ENCODE measurements at places on chromosomes 1 and 21.

- DNase-seq: no peak
Measured at GRCh38 chr1:93616221-93616995, 65.2 kb downstream of the BCAR3 start.

GRCh38 chr1:16051039-16051438 lies 7.5 kb downstream of the CLCNKB start:
- no peak for DNase-seq

GRCh38 chr1:114352797-114353196 lies 158.2 kb downstream of the TRIM33 start:
- DNase-seq: no peak

DNA sequence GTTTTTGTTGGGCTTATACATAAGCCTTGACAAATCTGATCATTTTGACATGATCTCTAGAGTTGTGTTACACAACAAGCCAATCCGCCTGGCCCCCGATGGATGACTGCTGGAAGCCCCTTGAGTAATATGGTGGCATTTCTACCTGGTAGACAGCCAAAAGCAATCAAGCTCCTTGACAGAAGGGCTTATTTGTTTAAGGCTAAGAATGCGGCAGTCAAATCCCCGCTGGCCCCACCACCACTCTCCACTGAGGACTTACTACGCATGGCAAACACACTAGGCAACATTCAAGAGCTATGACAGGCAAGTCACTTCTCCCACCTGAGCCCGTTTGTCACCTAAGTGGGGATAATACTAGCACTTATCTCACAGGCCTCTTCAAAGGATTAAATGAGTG lies 33.4 kb upstream of the C1orf198 start:
- no peak for DNase-seq

DNA sequence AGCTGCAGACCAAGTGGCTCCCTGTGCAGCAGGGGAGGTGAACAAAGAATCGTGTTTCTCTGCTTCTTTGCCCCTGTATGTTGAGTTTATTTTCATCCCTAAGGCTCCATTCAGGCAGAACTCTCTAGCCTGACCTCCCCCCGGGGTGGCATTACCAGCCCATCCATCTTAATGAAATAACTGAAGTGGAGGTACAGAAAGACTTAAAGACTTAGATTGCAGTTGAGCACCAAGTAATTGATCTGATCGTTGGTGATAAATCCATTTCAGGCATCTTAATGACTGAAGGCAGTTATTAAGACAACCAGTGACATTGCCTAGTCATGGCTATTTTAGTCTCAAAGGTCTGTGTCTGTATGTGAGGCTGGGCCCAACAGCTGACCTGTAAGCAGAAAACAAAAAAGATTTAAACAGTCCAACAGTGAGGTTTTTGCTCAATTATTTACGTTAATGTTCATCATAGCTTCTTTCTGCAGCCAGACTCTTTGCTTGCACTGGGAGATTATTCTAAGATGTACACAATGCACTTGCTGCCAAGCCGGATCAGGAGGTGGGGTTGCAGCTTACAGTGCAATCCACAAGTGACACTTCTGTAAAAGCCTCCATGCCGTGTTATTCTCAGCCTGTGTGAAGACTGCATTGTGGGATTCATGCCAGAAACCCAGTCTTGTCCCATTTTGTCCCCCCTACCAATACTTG lies 363.0 kb upstream of the DUSP10 start:
- no peak for DNase-seq

DNA sequence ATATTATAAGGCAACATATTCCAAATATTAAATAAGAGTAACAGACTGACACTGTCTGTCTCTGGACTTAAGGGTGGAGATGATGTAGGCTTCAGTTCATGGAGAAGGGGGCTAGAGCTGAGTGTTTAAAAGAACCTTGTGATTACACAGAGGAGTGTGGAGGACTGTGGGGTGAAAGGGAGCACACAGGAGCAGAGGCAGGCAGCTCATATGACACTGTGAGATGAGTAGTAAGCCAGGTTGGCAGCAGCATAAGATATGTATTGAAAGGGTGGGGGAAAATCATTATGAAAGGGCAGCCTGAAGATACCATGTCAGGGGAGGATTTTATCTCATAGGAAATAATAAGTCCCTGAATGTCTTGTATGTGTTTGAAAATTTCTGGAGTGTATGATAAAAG lies 104.5 kb downstream of the AK5 start:
- no peak for DNase-seq

DNA sequence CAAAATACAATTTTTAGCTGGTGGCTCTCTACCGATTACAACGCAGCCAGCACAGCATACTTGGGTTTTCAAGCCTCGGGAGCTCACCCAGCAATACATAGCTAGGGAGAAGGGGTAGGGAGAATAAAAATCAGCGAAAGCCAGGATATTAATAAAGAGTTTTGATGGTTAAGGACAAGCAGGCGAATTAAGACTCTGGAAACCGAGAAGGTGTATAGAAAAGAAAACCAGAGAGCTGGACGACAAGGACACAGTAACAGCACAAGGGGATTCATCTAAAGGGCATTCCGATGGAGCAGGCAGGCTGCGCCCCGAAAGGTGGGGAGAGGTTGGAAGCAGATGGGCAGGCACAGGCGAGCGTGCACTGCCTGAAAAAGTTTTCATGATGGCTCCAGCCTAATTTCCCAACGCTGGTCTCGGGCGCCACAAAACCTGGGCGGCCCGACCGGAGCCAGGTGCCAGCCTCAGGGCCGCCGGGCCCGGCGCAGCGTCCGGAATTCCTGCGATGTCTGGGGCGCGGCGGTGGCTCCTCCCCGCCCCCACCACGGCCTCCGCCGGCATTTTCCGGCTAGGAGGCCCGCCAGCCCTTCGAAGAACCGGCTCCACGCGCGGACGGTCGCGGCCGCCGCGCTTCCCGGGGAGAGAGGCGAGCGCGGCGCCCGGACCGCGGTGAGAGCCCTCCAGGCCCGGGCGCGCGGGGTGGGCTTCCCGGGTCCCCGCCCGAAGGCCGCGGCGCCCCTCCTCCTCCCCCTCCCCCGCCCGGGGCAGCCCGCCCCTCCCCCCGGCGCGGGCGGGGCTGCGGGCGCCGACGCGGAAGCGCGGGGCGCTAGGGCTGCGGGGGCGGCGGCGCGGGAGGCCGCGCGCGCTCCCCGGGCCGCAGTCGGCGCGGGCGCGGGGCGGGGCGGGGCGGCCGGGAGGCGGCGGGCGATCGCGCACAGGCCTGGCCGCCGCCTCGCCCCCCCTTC lies 774 bp upstream of the DYRK1A start:
- DNase-seq: no peak

DNA sequence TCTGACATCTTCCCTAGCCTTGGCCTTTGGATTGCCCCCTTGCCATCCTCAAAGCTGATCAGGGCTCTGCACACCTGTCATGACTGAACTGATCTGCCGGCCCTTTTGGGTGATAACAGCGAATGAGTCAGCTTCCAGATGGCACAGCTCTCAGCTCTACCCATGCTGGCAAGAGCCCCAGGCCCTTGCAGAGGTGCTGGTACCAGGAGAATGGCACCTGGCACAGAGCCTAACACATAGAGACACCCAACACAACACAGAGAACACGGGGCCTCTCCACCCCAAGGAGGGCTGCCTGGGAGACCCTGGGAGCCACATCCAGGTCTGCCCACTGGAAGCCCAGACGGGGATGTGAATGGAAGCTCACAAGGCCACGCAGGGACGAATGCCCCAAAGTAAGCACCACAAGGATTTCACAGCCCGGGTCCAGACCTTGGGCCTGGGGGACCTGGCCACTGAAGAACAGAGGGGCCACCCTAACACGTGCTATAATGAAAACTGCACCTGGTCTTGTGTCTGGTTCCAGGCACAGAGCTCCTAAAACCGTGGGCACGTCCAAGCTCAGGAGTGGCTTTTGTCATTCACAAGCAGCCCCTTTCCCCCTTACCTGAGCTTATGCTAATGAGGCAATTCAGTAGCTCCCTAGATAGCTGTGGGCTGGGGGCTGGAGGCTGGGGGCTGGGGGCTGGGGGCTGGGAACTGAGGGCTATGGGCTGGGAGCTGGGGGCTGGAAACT lies 160.5 kb downstream of the NPHP4 start:
- DNase-seq: no peak

GRCh38 chr1:221664253-221664652 lies 77.6 kb downstream of the DUSP10 start:
- DNase-seq: no peak

DNA sequence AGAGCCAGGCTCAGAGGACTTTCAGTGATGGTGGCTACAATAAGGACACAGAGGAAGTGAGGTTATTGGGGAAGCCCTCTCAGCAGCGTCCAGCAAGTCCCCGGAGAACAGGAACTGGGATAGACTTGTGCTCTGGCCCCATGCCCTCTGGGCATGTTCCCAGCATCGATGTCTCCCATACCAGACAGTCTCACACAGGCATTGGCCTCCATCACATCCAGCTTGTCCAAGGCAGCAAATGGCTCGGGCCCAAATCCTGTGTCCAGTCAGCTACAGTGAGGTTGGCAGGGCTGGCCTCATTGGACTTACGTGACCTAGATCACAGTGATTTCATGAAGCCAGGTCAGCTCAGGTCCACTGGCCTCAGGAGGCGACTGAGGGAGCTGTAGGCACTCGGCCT lies 19.6 kb upstream of the TMEM54 start:
- DNase-seq: no peak

- no peak for DNase-seq
Measured at GRCh38 chr1:19505693-19506457, 20.5 kb upstream of the CAPZB start.

- peak; percentile 2 for DNase-seq
Measured at GRCh38 chr1:40462956-40463590, 12.8 kb downstream of the ZFP69B start.

- DNase-seq: no peak
Measured at GRCh38 chr1:33260439-33260838, 4.1 kb downstream of the ZNF362 start.

GRCh38 chr1:43454270-43455011 lies 710 bp upstream of the HYI start:
- peak; percentile 74 for DNase-seq

GRCh38 chr1:107707111-107707510 lies 257.9 kb downstream of the VAV3 start:
- no peak for DNase-seq

DNA sequence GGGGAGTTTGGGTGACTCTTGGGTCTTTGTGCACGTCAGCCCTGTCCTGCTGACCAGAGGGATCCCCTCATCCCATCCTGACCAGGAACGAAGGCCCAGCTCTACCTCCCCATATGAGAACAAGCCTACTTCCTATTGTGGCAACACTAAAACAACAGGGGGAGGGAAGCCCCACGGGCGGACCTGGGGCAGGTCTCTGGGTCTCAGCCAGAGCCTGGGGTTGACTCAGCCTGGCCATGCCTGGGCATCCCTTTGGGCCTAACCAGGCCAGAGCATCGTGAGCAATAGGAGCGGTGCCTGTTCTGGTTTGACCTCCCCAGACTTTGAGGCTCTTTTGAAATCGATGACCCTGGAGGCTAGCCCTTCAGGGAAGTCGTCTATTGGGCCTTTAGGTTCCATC lies 16.8 kb downstream of the RPS6KA1 start:
- DNase-seq: no peak

GRCh38 chr1:198174297-198174696 lies 17.5 kb downstream of the NEK7 start:
- no peak for DNase-seq

- no peak for DNase-seq
Measured at GRCh38 chr1:231781892-231782291, 155.3 kb downstream of the DISC1 start.

DNA sequence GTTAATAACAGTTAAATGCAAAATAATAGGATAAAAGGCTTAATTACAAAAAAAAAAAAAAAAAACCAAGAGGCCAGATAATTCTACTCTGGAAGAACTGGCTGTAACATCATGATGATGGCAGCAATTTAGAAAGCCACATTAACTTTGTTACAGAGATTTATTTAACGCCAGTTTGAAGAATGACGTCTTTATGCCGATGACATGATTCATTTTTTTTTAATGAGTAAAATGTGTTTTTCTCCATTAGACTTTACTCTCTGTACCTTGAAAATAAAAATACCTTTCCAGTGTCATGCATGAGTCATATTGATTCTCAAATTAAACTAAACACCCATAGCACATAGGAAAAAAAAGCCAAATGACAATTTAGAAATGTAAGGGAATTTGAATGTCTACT lies 226.1 kb downstream of the RGS7 start:
- no peak for DNase-seq

DNA sequence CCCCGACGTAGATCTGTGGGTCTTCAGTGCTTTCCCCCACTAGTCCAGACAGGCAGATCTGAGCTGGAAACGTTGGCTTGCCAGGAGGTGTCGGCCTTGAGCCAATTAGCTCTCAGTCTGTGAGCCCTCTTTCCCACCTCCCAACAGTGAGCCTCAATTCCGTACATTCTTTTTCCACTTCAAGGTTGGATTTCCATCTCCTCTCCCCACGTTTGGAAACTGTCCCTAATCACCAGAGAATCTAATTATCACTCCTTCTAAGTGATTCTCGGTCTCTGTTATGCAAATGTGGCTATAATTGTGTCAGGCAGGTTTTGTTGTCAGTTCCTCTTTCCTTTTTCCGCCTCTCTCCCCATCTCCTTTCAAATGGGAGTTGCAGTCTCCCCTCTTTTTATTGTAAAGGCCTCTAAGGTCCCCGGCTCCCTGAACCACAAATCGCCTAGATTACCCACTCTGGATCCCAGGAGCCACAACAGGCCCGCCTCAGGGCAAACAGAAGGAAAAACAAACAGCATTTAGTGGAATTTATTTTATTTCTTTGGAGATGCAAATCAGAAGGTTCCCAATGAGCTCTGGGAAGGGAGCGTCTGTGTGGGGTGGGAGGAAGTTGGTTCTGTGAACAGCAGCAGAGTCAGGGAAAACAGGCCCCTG lies 29.4 kb upstream of the LRRN2 start:
- DNase-seq: no peak

DNA sequence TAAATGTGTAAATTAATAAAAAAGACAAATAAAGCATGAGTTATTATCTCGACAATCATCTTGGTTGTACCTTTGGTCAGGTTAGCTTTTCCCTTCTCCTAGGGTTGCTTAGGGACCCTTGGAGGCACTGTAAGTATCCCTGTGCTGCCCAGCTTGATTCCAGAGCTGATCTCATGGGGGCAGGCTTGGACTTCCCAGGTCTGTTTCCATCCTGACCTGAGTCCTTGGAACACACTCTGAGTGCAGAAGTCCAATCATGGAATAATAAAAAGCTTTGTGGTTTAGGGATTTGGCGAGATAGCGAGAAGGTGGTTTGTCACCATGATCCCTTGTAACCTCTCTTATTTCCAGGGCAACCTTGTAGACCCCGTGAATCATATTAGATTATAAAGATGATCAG lies 18.7 kb upstream of the PAPPA2 start:
- DNase-seq: no peak

All from HS-5 (cell line).